ENCODE measurements at places on chromosomes 5 and 9.

DNA sequence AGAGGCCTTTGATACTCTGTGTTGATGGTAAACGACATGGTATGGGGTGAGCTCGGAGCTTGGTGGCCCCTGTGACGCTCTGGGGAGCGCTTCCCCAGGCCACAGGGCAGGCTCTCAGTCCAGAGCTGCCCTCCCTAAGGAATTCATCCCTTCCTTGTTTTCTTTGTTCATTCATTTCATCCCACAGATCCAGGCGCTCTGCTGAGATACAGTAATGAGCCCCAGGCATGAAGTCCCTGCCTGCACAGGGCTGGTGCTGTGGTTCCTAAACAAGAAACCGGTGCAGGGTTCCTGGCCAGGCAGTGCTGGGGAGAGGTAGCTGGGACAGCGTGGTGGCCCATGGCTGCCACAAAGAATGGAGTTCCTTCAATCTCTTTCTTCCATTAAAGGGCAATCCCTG lies 14.4 kb downstream of the NEK6 start:
- no peak for DNase-seq

GRCh38 chr9:107389617-107390071 lies 99.9 kb downstream of the KLF4 start:
- DNase-seq: peak; percentile 85

DNA sequence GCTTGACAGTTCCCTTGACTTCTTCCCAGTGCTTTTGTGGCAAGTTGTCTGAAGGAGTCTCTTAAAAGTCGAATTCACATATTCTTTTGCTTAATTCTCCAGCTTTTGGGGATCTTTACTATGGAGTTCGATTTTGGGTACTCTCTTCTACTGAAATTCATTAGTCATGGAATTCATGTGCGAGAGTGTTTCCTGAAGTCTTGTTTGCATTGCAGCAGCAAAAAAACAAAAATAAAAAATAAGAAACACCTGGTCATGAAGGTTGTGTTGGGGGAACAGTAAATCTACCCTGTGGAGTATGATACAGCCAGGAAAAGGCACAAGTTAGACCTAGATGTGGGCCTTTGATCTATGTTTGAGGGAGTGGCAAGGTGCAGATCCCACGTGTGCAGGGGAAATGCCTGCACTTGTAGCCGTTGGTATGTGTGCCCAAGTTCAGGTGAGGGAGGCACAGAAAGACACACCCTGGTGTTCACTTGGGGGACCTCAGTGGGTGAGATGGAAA lies 55.2 kb downstream of the CFAP77 start:
- DNase-seq: no peak

- no peak for DNase-seq
These were observed 32.4 kb upstream of the WDR5 start for GRCh38 chr9:134103391-134103998.

DNA sequence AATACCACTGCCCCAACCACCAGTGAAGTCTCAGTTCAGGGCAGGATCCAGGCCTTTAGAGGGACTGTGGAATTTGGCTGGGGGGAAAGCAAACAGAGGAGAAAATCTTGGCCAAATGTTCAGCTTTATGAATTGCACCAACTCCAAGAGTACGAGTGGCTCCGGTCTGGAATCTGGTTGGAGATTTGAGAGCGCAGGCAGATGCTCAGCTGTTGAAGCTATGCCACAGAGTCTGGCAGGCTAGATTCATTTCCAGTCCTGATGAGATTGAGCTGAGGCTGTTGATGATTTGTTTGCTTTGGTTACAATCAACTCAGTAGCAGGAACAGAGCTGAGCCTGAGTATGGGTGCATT lies 9.1 kb upstream of the HSPB3 start:
- no peak for DNase-seq

Data from prostate gland (tissue), 2 donors.